ENCODE measurements at places on chromosomes 12 and 14.

DNA sequence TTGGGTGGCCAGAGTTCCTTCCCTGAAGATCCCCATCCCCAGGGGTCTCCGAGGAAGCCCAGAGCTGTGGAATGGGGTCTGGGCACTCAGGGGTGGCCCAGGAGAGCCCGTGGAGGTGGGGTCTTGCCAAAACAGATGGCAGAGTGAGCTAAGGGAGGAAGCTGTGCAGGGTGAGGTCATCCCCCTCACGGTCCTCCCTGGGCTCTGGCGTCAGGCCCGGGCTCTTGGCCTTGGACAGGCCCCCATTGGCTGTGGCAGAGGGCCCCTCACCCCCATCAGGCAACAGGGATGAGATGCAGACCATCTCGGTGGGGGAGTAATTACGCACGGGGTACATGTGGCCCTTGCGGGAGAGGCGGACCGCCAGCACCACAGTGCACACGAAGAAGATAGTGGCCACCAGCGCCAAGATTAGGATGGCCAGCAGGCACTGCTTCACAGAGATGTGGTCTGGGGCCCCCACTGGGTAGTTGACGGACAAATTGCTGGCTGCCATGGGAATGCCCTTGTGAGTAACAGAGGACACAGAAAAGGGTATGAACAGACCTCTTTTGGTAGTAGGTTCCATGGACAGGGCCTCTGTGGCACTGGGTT is 10.7 kb downstream of the SELPLG start:
- no peak for DNase-seq

DNA sequence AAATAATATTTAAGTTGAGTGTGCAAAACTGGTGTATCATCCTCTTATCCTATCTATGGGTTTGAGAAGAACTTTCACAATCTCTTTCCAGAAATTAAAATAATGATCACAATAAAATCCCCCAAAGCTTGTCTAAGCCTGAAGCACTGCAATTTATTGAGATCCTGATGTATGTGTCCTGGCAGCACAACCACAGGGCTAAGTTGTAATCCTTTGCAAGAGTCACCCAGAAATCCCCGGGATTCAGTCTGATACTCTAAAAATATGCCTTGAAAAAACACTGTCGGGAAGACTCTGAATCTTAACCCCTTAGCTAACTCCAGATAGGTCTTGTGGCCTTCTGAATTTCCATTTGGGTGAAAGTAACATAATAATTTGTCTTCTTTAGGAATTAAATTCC is 40.3 kb upstream of the STXBP6 start:
- no peak for DNase-seq

DNA sequence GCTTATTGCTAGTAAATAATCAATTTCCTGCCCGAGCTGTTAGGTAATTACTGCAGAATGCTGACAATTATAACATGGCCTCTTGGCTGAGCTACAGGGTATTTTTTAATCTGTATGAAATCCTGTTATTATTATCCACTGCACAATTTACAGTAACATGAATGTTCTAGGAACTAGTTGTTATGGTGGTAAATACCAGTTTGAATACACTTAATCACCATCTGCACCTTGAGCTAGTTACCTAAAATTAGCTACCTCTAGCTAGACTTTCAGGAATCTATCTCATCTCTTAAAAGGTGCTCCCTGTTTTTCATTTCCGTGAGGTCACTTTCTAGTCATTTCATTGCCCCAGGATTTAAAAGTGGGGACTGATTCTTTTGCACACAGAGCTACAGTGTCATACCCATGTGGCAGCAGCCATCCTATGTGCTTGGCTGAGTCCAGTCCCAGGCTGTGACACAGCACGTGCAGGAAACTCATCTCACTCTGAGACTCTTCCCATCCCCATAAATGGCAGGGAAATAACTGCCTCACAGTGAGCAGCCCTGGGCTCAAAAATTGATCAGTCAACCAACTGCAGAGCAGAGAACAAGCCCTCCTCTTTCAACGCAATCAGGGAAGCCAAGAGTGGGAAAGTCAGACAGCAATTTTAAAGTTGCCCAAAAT is 37.6 kb downstream of the DCP1B start:
- no peak for DNase-seq

DNA sequence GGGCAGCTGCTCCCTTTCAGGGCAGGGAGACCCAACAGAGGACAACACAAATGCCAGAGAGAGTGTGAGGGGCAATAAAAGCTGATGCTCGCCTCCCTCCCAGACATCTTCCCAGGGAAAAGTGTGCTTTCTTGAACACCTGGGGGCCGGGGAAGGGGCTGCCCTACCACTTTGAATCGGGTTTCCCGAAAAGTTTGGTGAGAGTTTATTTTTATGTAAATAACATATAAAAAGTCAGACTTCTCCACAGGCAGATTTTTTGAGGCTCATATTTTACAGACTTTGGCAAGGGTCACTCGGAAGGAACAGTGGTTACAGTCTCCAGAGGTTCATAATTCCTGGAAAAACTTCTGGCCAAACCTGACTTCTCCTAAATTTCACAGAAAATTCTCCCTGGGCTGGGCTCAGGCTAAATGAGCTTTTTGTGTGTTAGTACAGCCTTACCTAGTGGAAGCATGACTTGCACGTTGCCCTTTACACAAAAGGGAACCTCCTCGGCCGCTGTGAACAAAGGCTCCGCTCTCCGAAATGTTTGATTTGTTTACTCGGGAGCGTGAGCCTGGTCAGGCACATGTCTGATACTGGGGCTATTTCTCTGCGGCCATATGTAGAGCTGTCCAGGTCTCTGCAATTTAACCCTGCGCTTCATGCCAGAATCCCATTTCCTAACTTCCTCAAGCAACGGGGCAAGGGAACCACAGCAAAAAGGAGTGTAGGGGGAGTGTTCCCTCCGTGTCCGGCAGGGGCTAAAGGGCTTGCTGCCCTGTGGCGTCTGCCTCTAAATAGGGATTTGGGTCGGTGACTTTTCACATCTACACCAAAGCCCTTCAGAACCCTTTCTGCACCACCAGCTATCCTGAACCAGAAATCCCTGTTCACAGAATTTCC is 3.4 kb downstream of the RTL1 start:
- no peak for DNase-seq

DNA sequence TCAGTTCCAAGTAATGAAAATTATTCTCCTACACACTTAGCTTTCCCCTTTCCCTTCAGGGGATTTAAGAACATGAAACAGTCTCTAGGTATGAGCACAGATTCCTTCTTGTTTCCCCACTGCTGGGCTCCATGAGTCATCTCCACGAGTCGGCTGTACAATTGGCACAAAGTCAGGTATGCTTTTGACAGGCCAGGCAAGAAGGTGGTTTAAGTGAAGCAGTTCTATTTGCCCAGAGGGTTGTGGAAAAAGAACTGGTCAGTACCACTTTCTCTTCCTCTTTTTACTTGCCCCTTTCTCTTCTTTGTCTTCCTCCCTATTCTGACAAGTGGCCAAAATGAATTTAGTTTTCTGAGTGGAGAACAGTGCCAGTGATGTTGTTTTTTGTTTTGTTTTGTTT is 16.3 kb downstream of the DYNC1H1 start:
- no peak for DNase-seq
